ENCODE measurements at places on chromosomes 5 and 9.

DNA sequence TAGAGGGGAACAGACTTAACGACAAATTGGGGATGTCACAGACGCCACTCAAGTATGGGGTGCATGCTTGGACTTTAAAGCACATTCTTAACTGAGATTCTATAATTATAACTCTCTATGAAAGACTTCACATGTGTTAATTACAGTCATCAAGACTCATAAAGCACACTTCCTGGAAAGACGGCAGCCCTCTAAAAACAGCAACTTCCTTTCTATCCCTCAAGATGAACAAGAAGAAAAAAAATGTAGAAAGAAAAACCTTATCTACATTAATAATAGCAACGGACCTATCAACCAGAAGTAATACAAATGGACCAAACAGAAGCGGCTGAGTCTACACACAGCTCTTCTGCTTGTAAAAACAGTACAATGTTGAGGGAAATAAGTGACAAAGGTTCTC is 21.2 kb downstream of the GNAQ start:
- no peak for DNase-seq

GRCh38 chr5:154757814-154758406 is 2.7 kb downstream of the LARP1 start:
- DNase-seq = peak; percentile 50

GRCh38 chr9:89553451-89554010 is 51.3 kb upstream of the GADD45G start:
- DNase-seq = no peak

- DNase-seq = no peak
These were observed 61.4 kb downstream of the PCDH1 start for GRCh38 chr5:141816598-141817399.

GRCh38 chr9:89525446-89526374 is 27.8 kb upstream of the SEMA4D start:
- no peak for DNase-seq

GRCh38 chr9:133160742-133161546 is 2.8 kb downstream of the GBGT1 start:
- no peak for DNase-seq

DNA sequence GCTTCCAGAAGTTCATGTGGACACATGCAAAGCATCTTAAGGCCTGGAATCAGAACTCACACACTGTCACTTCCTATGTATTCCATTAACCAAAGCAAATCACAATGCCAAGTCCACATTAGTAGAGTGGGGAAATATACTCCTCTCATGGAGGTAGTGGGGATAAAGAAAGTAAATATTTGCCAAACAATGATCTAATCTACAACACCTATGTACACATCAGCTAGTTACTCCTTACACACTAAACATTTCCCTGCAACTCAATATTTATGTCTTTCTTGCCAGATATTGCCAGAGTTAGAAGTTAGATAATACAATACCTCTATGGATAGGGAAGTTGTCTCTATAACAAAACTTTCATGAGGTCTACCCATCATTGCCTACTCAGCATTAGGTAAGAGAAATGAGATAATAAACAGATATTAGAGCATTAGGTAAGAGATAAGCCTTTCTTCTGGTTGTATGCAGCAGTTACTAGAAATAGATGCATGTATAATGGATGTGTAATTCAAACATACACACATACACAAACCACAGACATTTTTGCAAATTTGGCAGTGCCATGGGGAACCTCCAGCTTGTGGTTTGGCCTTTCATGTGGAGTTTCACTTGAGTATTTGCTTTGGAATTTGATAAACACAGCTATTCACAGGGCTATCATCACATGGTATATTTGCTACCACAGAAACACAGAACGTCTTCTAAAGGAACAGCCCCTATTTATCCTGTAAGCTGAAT is 196.5 kb downstream of the TLE1 start:
- no peak for DNase-seq

- no peak for DNase-seq
These were observed 323.4 kb downstream of the PSAT1 start for GRCh38 chr9:78620303-78620702.

- DNase-seq = no peak
These were observed 235.5 kb upstream of the ACTBL2 start for GRCh38 chr5:57718155-57718554.

- no peak for DNase-seq
These were observed 152.9 kb downstream of the SGCD start for GRCh38 chr5:156479849-156480248.

DNA sequence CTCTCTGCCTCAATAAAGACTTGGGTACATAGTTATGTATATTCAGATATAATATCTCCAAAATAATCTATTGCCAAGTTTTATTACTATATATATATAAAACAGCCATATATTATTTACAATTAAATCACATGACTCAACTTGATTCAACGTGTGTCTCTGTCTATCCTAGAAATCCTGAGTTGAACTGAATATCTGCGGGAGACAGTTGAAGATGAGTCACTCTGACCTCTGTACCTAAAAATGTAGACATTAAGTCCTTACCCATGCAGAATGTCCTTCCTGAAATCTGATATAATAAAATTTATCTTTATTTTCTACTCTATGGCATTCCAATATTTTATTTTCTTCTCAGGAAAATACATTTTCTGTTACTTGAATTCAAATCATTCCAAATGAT is 218.2 kb upstream of the PRDM9 start:
- no peak for DNase-seq

GRCh38 chr9:84228130-84228720 is 112.3 kb downstream of the SLC28A3 start:
- no peak for DNase-seq

GRCh38 chr5:42522783-42523182 is 99.5 kb downstream of the GHR start:
- DNase-seq = no peak

DNA sequence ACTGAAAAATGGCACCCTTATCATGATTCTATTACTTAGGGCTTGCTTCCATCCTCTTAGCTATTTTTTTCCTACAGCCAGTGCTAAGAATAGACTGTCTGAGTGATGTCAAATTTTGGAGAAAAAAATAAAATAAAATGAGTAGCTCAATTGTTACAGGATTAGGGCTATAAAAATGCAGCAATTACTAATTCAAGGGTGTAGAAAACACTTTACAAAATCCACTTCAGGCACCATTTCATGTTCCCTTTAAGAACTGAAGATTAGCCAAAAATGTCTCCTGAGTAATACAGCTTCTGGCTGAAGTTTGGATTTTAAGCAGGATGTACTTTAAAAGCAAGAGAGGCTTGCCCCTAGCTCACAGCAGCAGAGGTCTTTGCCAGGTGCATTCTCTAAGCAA is 240.5 kb upstream of the IRX1 start:
- DNase-seq = no peak

DNA sequence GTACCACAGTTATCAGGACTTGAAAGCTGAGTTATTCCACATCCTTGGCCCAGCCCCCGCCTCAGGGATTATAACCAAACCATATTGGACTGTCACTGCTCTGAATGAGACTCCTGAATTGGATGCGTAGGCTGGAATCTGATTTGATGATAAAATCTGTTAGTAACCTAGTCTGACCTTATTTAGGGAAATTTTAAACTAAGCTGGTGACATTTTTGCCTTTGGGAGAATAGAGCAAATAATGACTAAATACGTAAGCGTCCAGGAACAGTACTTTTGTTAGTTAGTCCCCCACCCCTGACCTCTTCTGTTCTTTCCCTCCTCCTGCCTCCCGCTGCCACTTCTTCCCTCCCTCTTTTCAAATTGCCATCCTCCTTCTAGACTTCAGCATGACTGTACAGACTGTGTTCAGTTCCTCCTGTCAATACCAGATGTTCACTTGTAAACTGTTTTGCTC is 92.6 kb downstream of the TLE4 start:
- DNase-seq = no peak

- no peak for DNase-seq
These were observed 762.3 kb downstream of the PRELID2 start for GRCh38 chr5:145072889-145073288.

GRCh38 chr9:21789541-21790037 is 12.8 kb upstream of the MTAP start:
- DNase-seq = no peak

DNA sequence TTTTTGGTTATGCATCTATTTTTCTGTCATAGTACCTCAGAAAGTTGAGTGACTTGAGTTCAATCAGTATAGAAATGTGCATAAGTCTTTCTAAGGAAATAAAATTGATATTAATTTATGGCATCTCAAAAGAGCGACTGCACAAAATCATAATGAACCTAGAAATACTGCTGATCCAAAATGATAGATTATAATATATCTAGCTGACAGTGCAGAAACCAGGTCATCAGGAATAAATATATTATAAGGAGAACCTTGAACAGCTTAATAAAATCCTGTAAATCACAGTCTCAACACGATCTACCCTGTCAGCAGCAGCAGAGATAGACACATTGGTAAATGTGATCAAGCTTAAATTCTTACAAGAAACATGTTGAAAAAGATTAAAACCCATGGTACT is 1106.6 kb upstream of the CDH18 start:
- no peak for DNase-seq

GRCh38 chr5:173304591-173304988 is 23.6 kb downstream of the STC2 start:
- DNase-seq = no peak

DNA sequence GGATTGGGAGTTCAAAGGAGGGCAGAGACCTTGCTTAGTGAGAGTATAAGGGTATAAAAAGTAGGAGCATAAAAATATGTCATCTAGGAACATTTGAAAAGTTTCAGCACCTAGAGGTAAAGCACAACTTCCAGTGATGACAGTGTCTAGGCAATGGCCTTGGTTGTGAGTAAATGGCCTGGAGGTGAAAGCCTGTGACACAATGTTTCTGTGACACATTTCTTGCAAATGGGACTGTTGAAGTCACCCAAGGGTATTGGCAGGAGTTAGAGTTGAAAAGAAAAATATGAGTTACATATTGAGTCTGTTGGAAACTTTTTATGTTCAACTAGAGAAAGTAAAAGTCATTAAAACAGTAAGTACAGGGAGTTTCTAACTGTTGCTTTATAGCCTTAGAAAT is 14.8 kb downstream of the C5orf47 start:
- no peak for DNase-seq

DNA sequence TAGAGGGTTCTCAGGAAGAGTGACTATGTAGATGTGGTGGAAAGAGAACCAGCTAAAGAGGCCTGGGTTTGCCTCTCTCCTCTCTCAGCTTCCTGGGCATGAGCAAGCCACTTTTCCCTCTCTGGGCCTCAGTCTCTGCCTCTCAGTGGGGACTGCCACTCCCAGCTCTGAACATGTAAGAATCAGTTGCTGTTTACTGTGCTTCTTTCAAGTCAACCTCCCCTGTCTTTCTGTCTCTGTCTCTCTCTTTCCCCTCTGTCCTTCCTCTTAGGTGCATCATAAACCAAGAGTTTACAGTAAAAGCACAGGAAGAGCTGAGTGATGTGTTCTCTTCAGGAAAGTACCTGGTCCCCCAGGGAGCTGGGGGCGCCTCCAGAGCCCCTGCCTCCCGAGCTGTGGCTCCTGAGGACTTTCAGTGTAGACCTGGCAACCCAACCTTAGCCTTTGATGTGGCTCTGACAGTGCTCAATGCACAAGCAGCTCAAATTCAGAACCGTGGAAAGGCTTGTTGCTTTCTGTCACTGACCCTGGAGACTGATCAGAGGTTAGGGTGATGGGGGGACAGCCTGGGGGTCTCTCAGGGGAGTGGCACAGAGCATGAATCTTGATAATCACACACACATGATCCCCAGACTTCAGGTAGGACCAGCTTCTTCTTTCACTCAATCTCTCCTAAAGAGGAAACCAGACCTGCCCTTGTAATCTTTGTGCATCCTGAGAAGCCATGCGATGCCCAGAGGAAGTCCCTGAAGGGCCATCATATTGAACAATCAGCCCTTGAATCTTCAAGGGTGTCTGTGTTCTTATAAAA is 59.4 kb upstream of the TNFSF8 start:
- DNase-seq = peak; percentile 37

GRCh38 chr5:66273121-66273520 is 129.0 kb downstream of the SREK1 start:
- no peak for DNase-seq

DNA sequence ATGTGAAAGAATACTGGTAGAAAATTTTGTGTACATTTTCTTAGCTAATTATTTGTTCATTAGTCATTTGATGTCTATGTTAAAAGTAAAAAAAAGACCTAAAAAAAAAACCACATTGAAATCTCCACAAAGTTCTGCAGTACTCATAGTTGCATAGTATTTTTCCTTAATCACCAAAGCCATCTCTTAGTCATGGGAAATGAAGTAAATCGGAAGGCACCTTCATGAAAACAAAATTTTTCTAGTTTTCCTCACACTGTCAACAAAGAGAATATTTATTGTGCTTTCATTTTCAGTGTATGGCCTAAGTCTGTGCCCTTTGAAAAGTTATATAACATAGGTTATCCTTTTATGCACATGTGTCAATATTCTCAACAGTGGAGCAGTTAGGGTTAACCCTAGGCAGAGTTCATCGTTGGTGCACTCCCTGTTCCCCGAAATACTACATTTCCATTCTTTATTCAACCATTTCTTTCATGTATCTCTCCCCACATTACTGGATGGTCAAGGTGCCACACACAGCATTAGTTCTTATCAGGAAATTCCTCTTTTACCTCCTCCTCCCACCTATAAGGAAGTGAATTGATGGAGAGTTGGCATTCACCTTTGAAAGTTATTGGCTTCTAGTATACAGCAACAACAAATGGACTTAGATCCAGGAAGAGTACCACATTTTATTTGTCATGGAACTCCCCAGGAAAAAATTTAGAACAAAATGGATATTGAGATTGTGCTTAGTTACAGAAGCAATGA is 93.1 kb downstream of the NUDT12 start:
- DNase-seq = no peak

- DNase-seq = no peak
These were observed 39.9 kb upstream of the SEMA6A start for GRCh38 chr5:116614603-116614920.

GRCh38 chr5:154755361-154756008 is at the start of gene LARP1:
TSS of gene LARP1 (plus strand) at chr5:154755377. CDS start at chr5:154755758, 381 bp downstream.
- DNase-seq = no peak

- DNase-seq = no peak
These were observed 12.6 kb downstream of the PDE6A start for GRCh38 chr5:149931992-149932436.

DNA sequence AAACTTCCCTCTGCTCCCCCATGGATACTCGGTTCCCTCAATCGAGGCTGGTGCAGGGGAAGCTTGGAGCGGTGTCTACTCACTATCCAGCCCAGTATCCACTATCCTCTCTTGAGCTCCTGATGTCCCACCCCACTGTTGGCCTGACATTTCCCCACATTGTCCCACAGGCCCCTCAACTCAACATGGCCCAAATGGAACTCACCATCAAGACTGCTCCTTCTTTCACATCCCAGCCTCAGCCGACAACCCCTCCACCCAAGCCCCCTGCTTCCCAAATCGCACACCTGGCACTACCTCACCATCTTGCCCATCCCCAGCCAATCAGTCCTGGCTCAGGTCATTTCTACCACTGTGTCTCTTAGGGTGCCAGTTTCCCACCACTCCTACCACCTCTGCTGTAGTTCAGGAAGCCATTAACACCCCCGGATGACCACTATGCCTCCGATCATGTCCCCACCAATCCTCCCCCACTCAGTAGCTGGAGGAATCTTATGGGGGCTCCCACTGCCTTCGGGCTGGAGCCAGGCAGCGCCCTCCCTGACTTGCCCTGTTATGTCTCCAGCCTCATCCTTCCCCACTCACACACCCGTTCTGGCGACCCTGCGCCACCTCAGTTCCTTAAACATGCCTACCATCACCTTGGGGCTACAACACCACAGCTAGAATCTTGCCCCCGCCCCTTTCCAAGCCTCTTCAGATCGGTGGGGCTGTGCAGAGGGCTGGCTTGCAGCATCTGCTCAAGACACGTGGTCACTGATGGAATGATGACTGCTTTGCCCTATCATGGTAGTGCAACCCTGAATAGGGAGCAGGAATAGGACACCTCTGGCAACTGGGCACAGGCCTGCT is 273.6 kb downstream of the FSTL4 start:
- DNase-seq = no peak

Measured in stimulated activated CD4-positive, alpha-beta T cell treated with anti-CD3 and anti-CD28 coated beads, Interleukin-1b, Interleukin-23, amount 100 ng/mL, for 4 hours (primary cell).